ENCODE measurements at places on chromosomes 7 and 10. TPM values are rescaled to one million over a fixed set of nuclear protein-coding genes. Genes with fewer than 3 reads are reported as not detected.

IKZF5 gene
- 14.9 TPM for total RNA-seq

NPC1L1 gene
- total RNA-seq: not detected

FGL2 gene
- total RNA-seq: not detected

EBLN1 gene
- not detected for total RNA-seq

RFC2 gene
- total RNA-seq: 38.8 TPM

COL1A2 gene
- 169 TPM for total RNA-seq

LRGUK gene
- 0.64 TPM for total RNA-seq

SLC26A4 gene
- total RNA-seq: 0.67 TPM

CYP3A5 gene
- total RNA-seq: 0.69 TPM

CUZD1 gene
- total RNA-seq: 0.54 TPM

OPALIN gene
- total RNA-seq: not detected

GIMAP2 gene
- total RNA-seq: 1.9 TPM

PILRA gene
- 4.2 TPM for total RNA-seq

SLC18A2 gene
- total RNA-seq: 1.3 TPM

DNA sequence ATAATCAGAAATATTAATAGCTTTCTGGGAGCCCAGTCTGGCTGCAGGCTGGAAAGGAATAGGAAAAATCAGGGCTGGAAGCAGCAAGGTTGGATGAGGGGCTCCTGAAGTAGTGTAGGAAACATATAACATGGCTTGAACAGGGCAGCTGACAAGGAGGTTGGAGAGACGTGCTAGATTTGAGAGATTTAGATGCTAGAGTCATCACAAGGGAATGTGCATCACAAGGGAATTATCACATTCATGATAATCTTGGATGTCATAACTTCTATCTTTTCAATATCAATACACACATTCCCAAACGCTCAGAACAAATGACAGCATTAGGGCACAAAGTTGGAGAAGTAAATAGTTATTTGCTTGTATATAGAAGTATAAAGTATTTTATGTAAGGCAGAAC lies 120.9 kb upstream of the EGFR start:
- no peak overlapping the region for H3K27ac ChIP-seq
- no peak for DNase-seq
- no peak overlapping the region for H3K4me3 ChIP-seq

GRCh38 chr7:102047167-102047566 lies 229.7 kb downstream of the CUX1 start:
- peaks cover 4% of the 10 kb centered on the region for H3K27me3 ChIP-seq
- no peak for DNase-seq
- H3K4me1 ChIP-seq: peaks cover 2% of the 10 kb centered on the region
- no peak overlapping the region for H3K4me3 ChIP-seq

GRCh38 chr10:4515721-4516120 lies 310.3 kb upstream of the AKR1E2 start:
- peaks cover 3% of the 10 kb centered on the region for H3K27me3 ChIP-seq
- DNase-seq: no peak
- peak overlapping the region; percentile 19 for H3K27ac ChIP-seq
- H3K4me3 ChIP-seq: no peak overlapping the region
- H3K36me3 ChIP-seq: no peaks in the 10 kb centered on the region

DNA sequence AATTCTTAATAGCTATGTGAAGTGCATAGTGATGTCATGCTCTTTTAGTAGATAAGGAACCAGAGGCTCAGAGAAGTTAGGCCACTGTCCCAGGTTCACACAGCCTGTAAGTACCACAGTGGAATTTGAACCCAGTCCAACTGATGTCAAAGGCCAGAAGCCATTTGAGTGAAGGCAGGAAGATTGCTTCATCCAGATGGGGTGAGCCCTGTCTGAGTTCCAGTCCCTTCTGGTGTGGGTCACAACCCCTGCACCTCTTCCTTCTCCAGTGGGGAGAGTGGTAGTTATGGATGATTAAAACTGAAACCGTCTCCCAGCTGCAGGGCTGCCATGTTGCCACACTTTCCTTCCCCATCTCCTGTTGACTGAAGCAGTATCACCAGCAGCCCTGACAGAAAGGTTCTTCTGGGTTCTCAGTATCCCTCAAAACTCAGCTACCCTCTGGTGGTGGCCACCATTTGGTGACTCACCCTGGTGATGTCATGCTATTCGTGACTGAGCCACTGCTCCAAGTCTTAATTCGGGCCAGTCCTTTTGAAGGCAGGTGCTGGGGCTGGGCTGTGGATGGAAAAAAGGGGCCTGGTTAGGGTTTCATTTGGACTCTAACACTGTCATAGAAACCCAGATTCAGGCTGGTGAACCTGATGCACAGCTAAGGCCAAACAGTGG lies 1.5 kb upstream of the C10orf95 start:
- H3K27ac ChIP-seq: no peak overlapping the region
- H3K27me3 ChIP-seq: peaks cover 3% of the 10 kb centered on the region
- H3K4me3 ChIP-seq: peak overlapping the region; percentile 52
- peaks cover 4% of the 10 kb centered on the region for H3K36me3 ChIP-seq

DNA sequence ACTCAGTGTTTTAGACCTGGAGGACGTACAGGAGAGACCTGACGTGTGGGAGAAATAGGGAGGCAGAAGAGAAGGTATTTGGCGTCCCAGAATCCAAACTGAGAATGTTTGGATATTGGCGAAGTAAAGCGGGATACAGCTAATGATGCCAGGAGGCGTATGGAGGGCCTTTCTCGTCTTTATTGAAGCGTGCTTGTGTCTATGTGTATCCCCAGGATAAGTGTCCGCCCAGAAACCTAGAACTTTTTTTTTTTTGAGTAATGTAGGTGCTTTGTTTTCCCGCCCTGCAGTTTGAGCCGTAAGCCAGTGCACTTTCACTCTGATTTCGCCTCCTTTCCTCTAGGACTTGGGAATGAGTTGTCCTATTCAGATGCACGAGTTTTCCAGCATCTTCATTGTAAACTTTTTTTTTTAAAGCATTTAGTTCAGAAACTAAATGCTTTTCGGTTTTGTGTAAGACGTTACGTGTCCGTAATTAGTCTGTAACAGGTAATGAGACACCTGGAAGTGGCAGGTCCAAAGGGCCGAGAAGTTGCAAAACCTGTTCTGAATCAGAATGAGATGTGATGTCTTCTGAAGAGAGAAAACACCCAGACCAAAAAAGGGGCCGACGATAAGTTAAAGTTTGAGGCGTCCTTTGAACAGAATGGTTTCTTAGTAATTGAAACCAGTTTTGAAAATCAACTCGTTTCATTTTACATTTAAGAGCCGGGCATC lies 746 bp downstream of the ARL5B start:
- no peak for DNase-seq
- peaks cover 25% of the 10 kb centered on the region for H3K4me1 ChIP-seq
- H3K27ac ChIP-seq: peak overlapping the region; percentile 96
- peaks cover 5% of the 10 kb centered on the region for H3K27me3 ChIP-seq
- H3K36me3 ChIP-seq: peaks cover 3% of the 10 kb centered on the region

DNA sequence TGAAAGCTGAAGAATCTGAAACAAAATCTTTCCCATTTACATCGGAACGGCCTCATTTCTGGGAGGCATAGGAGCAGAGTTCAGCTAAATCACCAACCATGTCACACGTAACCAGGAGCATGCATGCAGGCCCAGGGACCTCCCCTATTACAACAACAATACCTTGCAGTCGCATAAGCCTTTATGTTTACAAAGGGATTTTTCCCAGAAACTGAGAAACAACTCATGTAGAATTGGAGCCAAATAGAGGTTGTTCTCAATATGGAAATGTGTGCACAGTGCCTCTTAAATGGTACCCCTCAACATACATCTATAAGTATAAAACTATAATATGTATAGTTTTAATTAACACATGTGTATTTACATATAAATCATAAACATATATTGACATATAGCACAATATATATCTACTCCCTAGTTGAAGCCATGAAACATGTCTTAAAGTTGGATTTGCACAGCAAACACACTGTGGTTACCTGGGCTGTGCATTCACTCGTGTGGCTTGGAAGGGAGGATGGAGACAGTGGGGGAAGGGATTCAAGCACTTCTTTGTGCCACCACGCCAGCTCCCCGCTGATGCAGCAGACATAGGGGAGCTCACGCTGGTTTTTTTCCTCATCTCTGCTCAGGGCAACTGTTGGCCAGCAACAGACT lies 35.0 kb upstream of the DGKI start:
- peak overlapping the region; percentile 79 for H3K4me3 ChIP-seq
- H3K36me3 ChIP-seq: peaks cover 53% of the 10 kb centered on the region
- peaks cover 11% of the 10 kb centered on the region for H3K27me3 ChIP-seq

DNA sequence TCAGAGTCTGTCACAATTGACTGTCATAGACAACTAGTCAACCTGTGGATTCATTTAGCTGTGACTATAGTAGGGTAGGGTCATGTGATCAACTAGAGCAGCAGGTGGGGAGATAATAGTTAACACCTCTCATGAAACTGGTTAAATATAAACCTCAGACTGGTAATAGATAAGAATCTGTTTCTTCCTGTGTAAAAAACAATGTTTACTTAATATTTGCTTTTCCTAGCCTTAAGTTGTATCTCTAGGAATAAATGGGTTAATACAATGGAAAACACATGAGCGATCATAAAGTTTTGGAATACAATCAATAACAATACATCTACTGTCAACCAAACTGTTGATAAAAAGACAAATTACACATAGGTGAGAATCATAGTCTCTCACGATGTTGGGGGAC lies 43.4 kb upstream of the ITGB8 start:
- H3K36me3 ChIP-seq: no peaks in the 10 kb centered on the region
- no peak overlapping the region for H3K27ac ChIP-seq
- H3K4me1 ChIP-seq: no peaks in the 10 kb centered on the region
- no peak overlapping the region for H3K4me3 ChIP-seq

GRCh38 chr10:54667136-54667535 lies 133.9 kb downstream of the PCDH15 start:
- no peak for DNase-seq
- no peaks in the 10 kb centered on the region for H3K36me3 ChIP-seq
- peaks cover 1% of the 10 kb centered on the region for H3K27me3 ChIP-seq

DNA sequence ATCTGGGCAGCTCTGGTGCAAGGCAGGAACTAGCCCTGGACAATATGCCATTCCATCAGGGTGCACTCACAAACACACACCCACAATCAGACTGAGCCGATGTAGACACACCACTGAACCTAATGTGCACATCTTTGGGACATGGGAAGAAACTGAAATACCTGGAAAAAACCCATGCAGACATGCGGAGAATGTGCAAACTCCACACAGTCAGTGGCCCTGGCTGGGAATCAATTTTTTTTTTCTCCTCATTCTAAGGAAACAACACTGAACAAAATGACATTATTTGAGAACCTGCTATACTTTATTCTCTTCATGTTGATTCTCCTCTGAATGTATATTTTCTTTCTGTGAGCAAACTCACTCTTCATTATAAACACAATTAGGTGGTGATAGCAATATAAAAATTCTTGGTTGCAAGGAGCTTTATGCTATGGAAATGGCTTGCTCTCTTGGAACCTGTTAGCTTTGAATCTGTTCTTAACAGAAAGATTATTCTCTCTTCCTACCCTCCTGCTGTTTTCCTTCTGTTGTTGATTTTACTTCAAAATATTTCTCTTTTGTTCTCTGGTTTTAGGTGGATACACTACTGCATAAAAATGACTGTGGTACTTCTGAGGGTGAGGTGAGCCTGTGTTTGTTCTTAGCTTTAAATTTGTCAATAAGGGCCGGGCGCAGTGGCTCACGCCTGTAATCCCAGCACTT lies 33.0 kb upstream of the MICU1 start:
- H3K36me3 ChIP-seq: no peaks in the 10 kb centered on the region
- DNase-seq: no peak
- no peak overlapping the region for H3K27ac ChIP-seq
- no peaks in the 10 kb centered on the region for H3K27me3 ChIP-seq
- H3K4me3 ChIP-seq: no peak overlapping the region

- H3K36me3 ChIP-seq: no peaks in the 10 kb centered on the region
- H3K27ac ChIP-seq: no peak overlapping the region
- DNase-seq: no peak
These were observed 25.7 kb downstream of the FOXL3 start for GRCh38 chr7:315516-316265.

GRCh38 chr7:154862153-154862791 lies 140.7 kb downstream of the PAXIP1 start:
- no peak overlapping the region for H3K27ac ChIP-seq
- H3K27me3 ChIP-seq: peaks cover 6% of the 10 kb centered on the region
- no peak for DNase-seq
- no peaks in the 10 kb centered on the region for H3K36me3 ChIP-seq
- no peak overlapping the region for H3K4me3 ChIP-seq

- peaks cover 8% of the 10 kb centered on the region for H3K27me3 ChIP-seq
- H3K4me3 ChIP-seq: peak within 1 kb of the TSS; percentile 98
- peak within 1 kb of the TSS; percentile 70 for H3K27ac ChIP-seq
- peaks cover 4% of the 10 kb centered on the region for H3K36me3 ChIP-seq
These were observed at the start of gene PFKFB3 for GRCh38 chr10:6202684-6203330. PFKFB3 (plus strand) TSS chr10:6202932; CDS start chr10:6203261, 329 bp downstream.

DNA sequence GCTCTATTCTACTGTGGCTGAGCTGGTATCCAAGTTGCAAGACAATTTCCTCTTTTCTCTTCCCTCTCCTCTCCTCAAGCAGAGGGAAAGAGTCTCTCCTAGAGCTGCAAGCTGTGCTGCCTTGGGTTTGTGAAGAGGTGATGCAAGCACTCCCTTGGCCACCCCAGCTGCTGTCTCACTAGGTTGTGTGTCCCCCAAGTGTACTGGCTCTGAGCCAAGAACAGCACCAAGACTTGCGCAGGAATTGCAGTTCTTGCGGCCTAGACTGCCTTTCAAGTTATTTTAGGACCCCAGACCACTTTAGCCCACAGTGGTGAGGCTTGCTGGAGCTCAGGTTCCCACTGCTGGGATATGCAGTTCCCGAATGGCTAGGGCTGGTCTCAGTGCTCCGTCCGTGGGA lies 411.6 kb downstream of the DPP6 start:
- no peak overlapping the region for H3K4me3 ChIP-seq
- no peaks in the 10 kb centered on the region for H3K36me3 ChIP-seq
- no peak overlapping the region for H3K27ac ChIP-seq
- no peaks in the 10 kb centered on the region for H3K4me1 ChIP-seq
- H3K27me3 ChIP-seq: peaks cover 4% of the 10 kb centered on the region

- DNase-seq: no peak
- H3K27me3 ChIP-seq: no peaks in the 10 kb centered on the region
- H3K36me3 ChIP-seq: no peaks in the 10 kb centered on the region
- no peak overlapping the region for H3K27ac ChIP-seq
These were observed 74.5 kb downstream of the CHRM2 start for GRCh38 chr7:136942994-136943393.

GRCh38 chr10:71694567-71694968 lies 25.0 kb downstream of the C10orf105 start:
- no peaks in the 10 kb centered on the region for H3K36me3 ChIP-seq
- no peak for DNase-seq
- H3K4me1 ChIP-seq: peaks cover 13% of the 10 kb centered on the region
- H3K27ac ChIP-seq: no peak overlapping the region

DNA sequence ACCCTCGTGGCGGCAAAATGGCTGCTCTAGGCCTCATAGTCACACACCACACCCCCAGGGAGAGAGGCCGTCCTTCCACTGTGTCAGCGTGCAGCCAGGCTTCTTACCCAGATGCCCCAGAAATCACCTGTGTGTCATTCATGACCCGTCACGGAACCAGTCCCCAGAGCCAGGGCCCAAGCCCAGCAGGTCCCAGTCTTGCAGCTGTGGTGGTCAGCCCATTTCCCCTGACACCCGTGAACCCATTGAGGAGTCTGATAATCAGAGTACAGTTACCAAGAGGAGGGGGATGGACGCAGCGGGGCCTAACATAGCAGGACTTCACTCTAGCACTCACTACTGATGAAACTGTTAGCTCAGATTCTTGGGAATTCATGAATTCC lies 112.1 kb downstream of the ACTR3B start:
- DNase-seq: no peak
- no peaks in the 10 kb centered on the region for H3K36me3 ChIP-seq
- H3K4me3 ChIP-seq: no peak overlapping the region
- H3K27ac ChIP-seq: no peak overlapping the region

Data from endothelial cell (in vitro differentiated cells).